ENCODE measurements at places on chromosomes 16 and 17.
A peak's percentile ranks its signal among the peaks of the same experiment; 100 is the strongest.

- DNase-seq, result peak; percentile 22
Observed at GRCh38 chr16:30947859-30948666, 805 bp upstream of the ORAI3 start.

DNA sequence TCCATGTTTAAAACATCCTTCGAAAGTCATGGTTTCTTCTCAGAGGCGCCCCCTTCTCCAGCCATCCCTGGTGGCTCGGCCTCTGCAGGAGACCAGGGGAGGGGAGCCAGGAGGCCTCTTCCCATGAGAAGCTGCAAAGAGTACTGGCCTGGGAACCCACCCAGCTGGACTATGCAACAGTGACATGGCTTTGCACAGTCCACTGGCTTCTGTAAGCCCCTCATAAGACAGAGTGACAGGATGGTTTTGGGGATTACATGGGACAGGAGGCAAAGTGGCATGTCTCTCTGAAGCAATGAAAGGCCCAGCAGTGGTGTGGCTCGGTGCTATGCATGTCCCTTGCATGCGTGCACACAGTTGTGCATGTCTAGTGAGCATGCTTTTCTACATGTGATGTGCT is 99.5 kb downstream of the C16orf78 start:
- no peak for DNase-seq

DNA sequence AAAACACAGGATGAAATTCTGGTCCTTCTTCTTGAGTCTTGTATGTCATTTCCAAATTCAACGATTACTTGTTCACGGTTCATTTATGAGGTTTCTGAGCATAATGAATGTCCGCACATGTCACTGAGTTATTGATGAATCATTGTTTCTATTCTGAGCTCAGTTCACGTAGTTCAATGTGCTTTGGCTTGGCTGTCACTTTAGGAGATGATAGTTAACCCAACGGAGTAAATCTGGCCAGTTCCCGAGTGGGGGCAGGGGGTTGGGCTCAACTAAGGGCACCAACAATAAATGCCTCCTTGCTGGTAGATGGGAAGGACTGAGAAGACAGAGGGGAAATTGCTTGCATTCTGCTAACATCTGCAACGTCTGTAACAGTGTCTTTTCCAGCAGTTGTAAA is 239.4 kb upstream of the HSBP1 start:
- no peak for DNase-seq

DNA sequence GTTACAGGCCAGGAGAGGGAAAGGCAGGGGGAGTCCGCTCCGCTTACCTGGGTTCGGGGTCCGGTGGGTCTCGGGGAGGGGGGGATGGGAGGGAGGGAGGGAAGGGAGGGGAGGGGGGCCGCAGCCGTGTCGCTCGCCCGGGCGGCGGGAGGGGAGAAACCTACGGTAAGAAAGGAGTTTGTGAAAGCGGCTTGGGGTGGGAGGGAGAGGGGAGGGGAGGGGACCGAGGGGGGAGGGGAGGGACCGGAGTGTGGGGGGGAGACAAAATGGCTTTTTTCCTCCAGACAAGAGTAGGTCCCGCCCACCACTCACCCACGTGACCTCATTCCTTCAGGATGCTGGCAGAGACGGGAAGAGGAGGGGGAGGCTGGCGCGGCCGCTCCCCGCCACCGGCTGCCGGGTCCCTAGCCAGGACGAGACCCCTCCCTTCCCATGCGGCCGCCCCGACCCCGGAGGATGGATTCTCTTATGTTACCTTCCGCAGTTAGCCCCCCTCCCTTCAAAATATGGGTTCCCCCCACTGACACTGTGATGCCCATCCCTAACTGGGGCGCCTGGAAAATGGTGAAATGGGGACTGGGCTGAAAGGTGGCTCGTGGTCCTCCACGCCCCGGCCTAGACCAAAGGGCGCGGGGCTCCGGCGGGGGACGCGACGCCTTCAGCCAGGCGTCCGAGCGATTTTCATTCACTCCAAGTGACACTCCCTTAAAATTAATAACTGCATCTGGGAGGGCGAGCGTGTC is at the start of gene PCGF2:
Gene PCGF2, minus strand, starts transcription at position 188 of the 743 bp plus-strand sequence. CDS start 7,934 bp downstream, outside the sequence.
- no peak for DNase-seq

DNA sequence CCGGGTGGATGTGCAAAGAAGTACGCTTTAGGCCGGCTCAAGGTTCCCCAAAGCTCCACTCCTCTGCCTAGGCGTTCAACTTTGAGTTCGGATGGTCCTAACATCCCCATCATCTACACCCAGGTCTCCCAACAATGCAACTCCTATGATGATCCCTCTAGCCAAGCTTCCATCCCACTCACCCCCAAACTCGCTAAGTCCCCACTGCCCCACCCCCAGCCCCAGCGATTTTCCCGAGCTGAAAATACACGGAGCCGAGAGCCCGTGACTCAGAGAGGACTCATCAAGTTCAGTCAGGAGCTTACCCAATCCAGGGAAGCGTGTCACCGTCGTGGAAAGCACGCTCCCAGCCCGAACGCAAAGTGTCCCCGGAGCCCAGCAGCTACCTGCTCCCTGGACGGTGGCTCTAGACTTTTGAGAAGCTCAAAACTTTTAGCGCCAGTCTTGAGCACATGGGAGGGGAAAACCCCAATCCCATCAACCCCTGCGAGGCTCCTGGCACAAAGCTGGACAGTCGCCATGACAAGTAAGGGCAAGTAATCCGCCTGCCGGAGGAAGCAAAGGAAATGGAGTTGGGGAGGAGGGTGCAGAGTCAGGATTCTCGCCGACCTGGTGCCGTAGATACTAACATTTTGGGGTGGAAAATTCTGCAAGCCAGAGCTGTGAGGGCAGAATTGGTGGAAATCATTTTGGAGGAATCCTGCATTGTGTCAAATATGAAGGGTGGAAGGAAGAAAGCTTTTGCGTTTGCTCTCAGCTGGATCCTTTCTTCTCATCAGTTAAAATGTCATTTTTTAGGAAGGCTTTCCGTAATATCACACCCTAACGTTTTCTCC is at the start of gene TP53:
Gene TP53, minus strand, starts transcription at position 419 of the 836 bp plus-strand sequence. CDS start 10,896 bp downstream, outside the sequence.
- peak; percentile 93 for DNase-seq

GRCh38 chr17:33688771-33689170 is 395.7 kb upstream of the ASIC2 start:
- DNase-seq, result no peak

- DNase-seq, result no peak
Observed at GRCh38 chr16:86205521-86206245, 304.6 kb upstream of the FOXF1 start.

GRCh38 chr16:3355589-3355988 is at the start of gene OR2C1:
TSS of gene OR2C1 (plus strand) at chr16:3355889. CDS start at chr16:3355941, 52 bp downstream.
- no peak for DNase-seq

DNA sequence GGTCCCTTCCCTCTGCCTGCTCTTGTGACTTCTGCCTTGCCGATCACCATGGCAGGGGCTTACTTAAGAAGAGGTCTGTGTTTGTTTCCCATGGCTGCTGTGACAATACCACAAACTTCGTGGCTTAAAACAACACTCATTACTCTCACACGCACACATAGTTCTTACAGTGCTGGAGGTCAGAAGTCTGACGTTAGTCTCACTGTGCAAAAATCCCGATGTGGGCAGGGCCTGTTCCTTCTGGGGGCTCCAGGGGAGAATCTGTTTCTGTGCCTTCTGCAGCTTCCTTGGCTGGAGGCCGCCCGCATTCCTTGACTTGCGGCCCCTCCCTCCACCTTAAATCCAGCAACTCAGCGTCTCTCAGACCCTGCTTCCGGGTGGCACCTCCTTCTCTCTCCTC is 249.2 kb upstream of the GSE1 start:
- no peak for DNase-seq

DNA sequence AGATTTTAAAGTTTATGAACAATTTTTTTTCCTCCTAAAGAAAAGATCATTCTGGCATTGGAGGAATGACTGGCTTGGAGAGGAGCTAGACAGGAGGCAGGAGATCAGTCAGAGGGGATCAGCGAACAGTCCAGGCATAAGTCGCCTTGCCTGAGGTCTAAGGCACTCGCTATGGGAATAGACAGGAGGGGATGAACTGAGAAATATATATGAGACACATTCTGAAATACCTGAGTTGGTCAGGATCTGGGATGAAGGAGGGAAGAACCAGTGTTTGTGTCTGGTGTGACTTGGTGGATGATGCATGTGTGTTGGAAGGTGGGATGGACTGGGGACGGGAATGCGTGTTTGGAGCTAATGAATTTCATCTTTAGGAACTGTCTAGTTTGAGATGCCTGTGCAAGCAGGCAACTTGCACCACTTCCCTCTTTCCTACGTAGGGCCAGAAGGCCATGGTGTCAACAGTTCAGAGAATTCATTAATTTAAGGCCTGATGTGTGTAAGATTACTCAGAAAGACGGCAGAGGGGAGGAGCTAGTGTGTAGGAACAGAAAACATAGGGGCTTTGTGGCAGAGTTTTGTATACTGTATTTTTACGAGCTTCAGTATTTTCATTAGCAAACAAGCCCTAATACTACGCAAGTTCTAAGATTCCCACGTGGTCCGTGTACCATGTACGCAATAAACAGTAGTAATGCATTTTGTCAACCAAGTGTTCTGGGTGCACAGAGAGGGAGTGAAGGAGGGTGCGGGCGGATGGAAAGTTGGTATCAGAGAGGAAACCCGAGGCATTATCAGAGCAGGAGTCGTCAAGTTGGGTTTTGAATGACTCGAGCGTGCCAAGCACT is 825 bp downstream of the HEATR6 start:
- peak; percentile 18 for DNase-seq

DNA sequence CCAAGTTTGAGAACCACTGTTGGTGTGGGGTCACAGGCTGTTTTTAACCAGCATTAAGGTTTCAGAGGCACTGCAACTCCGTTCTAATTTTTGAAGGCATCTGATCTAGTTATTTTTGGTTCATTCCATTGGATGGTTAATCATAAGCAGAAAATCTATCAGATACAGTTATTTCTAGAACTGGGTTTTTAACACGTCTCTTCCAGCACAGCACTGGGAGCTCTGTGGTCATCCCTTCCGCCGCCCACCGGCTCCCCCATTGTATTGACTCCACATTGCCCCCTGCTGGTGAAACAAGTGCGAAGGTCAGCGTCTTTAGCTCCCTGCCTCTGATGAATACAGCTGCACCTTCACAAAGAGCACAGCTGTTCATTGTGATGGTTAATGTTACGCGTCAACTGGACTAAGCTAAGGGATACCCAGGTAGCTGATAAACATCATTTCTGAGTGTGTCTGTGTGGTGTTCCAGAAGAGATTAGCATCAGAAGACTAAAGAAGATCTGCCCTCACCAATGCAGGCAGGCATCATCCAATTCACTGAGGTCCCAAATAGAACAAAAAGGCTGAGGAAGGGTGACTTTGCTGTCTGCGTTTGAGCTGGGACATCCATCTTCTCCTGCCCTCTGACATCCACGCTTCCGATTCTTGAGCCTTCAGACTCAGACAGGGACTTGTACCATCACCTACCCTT is 8.5 kb downstream of the CCL18 start:
- DNase-seq, result peak; percentile 70

DNA sequence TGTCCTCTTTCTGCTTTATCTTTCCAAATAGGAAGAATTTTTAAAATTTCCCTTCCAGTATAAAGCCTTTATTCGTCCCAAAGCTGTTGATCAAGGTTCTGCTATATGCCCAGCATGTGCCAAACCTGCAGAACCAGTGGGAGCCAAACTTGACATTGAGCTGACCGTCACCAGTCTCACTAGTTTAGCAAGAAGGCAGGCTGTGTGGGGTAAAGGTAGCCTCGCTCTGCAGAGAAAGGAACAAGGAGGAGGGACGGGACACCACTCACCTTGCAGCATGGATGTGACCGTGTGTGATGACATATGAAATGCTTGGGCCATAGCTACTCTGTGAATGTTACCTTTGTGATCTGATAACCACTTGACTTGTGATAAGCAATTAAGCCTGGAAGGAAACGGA is 392.2 kb downstream of the CPPED1 start:
- no peak for DNase-seq

- no peak for DNase-seq
Observed at GRCh38 chr16:63244631-63245030, 1208.4 kb upstream of the CDH8 start.

DNA sequence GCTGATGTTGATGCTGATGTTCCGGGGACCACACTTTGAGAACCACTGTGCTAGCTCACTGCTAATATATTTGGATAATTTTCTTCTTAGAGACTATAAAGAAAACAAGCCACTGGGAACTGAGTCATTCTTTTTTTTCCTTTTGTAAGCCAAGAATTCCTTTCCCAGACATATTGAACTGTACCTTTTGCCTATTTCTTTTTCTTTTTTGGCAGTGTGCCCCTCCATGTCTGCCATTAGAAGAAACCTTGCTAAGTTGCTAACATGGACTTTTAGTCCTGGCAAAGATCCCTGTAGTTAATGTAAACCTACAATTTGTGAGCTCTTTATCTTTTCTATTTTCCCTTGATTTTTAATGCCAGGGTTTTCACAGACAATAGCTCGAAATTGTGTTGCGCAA is 17.3 kb upstream of the ERCC4 start:
- DNase-seq, result no peak

GRCh38 chr17:58331815-58332777 is 3.5 kb upstream of the TSPOAP1 start:
- peak; percentile 93 for DNase-seq

GRCh38 chr17:48575673-48576478 is 2.3 kb downstream of the HOXB4 start:
- DNase-seq, result no peak

GRCh38 chr16:66574531-66574930 is 4.7 kb upstream of the CMTM2 start:
- DNase-seq, result no peak

DNA sequence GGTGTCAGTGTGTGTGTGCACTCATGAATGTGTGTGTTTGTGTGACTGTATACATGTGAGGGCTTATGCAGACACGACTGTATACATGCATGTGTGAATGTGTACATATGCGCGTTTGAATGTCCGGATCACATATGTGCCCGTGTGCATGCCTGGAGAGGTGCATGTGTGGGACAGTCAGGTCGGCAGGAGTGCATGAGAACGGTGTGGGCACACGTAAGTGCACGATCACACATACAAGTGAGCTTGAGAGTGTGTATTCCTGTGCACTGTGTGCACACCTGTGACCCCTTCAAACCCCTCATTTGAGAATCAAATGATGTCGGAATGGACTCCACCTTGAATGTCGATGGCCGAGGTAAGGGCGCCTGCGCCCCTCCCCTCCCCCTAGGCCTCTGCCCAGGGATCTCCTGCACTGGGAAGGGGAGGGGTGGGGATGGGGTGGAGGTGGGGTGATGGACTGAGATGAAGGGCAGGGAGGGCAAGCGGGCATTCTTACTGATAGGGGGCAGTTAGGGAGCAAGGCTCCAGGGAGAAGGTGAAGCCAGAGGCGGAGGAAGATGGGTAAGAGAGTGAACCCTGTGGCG is 601 bp upstream of the NGFR start:
- no peak for DNase-seq

GRCh38 chr16:27600381-27600780 is 50.4 kb downstream of the KATNIP start:
- no peak for DNase-seq

DNA sequence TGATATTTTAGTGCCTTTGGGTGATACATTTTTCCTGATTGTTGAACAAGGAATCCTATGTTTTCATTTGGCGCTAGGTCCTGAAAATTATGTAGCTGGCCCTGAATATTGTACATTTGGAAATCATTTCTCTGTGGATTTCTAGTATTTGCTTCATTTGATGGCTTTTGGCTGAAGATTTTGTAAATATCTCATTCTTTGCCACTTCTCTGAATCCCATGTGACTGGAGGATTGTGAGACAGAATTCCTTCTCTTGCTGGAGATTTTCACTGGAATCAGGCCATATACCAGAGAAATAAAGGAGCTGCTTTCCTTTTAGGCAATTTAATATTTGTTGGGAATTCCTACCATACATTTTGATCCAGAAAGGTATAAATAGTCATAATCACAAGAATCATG is 8.6 kb downstream of the KRT28 start:
- no peak for DNase-seq
